ENCODE measurements at places on chromosomes 2 and 18.

GRCh38 chr2:212939777-212940531, 211.5 kb downstream of the IKZF2 start:
- H3K4me1 ChIP-seq, result peaks cover 58% of the 10 kb centered on the region
- H3K27me3 ChIP-seq, result no peaks in the 10 kb centered on the region
- no peak for DNase-seq

GRCh38 chr2:6999211-6999877, 82.1 kb downstream of the RNF144A start:
- H3K4me1 ChIP-seq, result no peaks in the 10 kb centered on the region
- no peak overlapping the region for H3K4me3 ChIP-seq
- no peak for DNase-seq
- no peaks in the 10 kb centered on the region for H3K27me3 ChIP-seq
- H3K27ac ChIP-seq, result no peak overlapping the region

- no peak overlapping the region for H3K4me3 ChIP-seq
- H3K27ac ChIP-seq, result no peak overlapping the region
- H3K4me1 ChIP-seq, result no peaks in the 10 kb centered on the region
- H3K36me3 ChIP-seq, result no peaks in the 10 kb centered on the region
Observed at GRCh38 chr18:4430836-4431235, 24.3 kb downstream of the DLGAP1 start.

DNA sequence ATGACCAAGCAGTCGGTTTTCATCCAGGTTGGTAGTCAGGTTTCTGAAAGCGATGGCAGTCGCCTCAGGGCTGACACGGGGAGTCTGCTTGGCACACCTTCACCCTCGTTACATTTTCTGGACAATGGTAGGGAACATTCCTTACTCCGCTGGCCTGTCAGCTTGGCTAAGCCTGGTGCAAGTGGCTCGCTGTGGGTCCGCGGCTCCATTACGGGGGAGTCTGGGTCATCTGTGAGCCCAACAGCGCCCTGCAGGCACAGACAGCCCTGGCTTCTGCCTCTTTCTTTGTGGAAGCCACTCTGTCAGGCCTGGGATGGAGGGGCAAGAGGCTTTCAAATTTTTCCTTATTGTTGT, 95.6 kb downstream of the HDAC4 start:
- peak overlapping the region; percentile 56 for H3K27ac ChIP-seq
- no peak overlapping the region for H3K4me3 ChIP-seq
- H3K27me3 ChIP-seq, result no peaks in the 10 kb centered on the region
- no peak for DNase-seq
- H3K4me1 ChIP-seq, result peaks cover 95% of the 10 kb centered on the region
- H3K36me3 ChIP-seq, result no peaks in the 10 kb centered on the region

DNA sequence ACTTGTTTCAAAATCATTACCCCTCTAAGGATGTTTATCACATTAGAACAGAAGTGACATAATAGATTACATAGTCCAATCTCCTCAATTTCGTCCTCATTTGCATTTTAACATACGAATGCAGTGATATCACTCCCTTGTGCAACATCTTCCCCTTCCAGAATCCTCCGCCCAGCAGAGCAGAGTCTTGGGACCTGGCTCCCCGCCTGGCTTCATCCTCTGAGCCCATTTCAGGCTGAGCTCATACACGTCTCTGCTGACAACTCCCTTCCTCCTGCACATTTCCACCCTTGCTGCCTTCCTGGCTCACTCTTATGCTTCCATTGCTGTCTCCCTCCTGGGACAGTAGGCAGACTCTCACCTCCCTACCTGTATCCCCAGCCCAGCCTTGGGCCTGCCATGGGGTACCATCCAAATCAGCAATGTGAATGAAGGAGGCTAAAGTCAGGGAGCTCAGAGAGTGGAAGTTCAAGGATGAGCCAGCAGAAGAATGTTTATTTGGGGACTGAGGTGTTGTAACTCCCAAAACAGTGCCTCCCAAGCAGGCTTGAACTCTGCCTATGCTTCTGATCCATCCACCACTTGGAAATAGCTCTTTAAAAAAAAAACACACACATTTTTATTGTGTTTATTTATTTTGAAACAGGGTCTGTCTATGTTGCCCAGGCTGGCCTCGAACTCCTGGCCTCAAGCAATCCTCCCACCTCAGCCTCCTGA, 165.2 kb downstream of the TMEM200C start:
- H3K27me3 ChIP-seq, result no peaks in the 10 kb centered on the region
- DNase-seq, result no peak
- H3K27ac ChIP-seq, result peak overlapping the region; percentile 9
- no peaks in the 10 kb centered on the region for H3K36me3 ChIP-seq
- H3K4me3 ChIP-seq, result no peak overlapping the region

DNA sequence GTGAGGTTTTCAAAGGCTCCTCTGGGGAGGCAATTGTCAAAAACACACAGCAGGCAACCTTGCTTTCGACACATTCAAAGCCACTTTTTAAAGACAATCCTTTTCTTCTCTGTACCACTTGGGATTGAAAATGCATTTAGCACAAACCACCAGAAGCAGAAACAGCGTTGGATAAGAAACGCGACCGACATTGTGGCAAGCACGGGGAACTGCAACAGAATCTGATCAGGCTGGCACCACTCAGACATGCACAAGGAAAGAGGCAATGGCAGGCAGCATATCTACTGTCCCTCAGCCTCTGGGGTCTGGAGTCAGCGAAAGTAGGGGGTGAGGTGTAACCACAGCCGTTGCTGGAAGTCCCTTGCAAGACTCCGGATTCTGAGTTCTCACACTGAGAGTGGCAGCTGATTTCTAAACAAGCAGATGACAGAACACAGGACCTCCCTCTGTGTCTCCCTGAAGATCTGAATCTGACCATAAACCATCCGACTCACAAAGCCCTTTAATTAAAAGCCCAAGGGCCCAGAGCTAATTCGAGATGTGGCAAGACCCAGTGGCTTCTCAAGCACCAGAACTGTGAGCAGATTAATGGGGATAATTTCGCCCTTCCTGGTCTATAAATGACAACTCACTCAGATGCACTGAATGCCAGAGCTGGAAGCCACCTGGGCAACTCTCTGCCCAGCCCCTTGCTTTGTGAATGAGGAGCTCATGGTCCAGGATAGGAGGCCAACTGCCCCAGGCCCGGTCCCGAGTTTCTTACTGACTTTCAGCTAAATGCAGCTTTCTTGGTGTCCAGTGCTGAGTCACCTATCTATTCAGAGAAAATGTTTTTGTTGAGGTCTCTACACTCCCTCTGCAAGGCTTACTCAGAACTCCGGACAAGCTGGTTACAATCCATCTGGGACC, 29.6 kb downstream of the CYRIA start:
- H3K4me3 ChIP-seq, result no peak overlapping the region
- DNase-seq, result no peak
- H3K4me1 ChIP-seq, result no peaks in the 10 kb centered on the region
- H3K27ac ChIP-seq, result no peak overlapping the region
- H3K36me3 ChIP-seq, result no peaks in the 10 kb centered on the region
- no peaks in the 10 kb centered on the region for H3K27me3 ChIP-seq

Data from esophagus squamous epithelium (tissue), 5 donors.